ENCODE measurements at places on chromosomes 4 and X. TPM values are rescaled to one million over a fixed set of nuclear protein-coding genes. Genes with fewer than 3 reads are reported as not detected.

ASB9 gene
- 4.9 TPM for total RNA-seq

DUX4 gene
- total RNA-seq: not detected

RASSF6 gene
- total RNA-seq: not detected

SLC9B1 gene
- 0.19 TPM for total RNA-seq

CLNK gene
- not detected for total RNA-seq

ATP1B4 gene
- total RNA-seq: not detected

TRAM1L1 gene
- total RNA-seq: 1.4 TPM

GATB gene
- 9.2 TPM for total RNA-seq

AWAT2 gene
- not detected for total RNA-seq

ENPEP gene
- 0.49 TPM for total RNA-seq

BCORL1 gene
- 2.4 TPM for total RNA-seq

KLF8 gene
- 0.44 TPM for total RNA-seq

PRKX gene
- 34.9 TPM for total RNA-seq

DCHS2 gene
- not detected for total RNA-seq

DRD5 gene
- total RNA-seq: not detected

PRRG1 gene
- total RNA-seq: 42.5 TPM

CYLC1 gene
- not detected for total RNA-seq

PF4V1 gene
- 0.25 TPM for total RNA-seq

GPM6B gene
- under 0.01 TPM for total RNA-seq

DUSP9 gene
- 0.13 TPM for total RNA-seq

HTRA3 gene
- total RNA-seq: 8.5 TPM

MEPE gene
- not detected for total RNA-seq

TNIP3 gene
- total RNA-seq: 0.25 TPM

Data from bladder microvascular endothelial cell (primary cell).